ENCODE measurements at places on chromosomes 11 and 22.

DNA sequence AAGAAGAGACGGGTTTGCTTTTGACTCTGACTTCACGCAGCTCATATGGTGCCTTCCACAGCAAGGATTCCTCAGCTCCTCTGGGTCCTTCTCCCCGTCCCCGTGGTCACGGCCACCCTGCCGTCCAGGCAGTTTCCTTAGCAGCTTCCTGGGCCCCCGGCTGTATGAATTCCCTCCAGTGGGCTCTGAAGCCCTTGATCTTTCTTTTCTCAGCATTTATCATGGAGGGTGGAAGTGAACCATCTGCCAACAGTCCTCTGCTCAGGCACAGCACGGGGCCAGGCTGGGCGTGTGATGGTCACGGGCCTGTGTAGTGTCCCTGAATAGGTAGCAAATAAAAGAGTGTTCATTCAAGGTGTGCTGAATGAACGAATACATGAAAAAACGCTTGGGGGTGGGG, 782.4 kb downstream of the BRD1 start:
- DNase-seq = no peak

- DNase-seq = no peak
Measured at GRCh38 chr22:44365191-44365590, 52.4 kb upstream of the SHISAL1 start.

- no peak for DNase-seq
Measured at GRCh38 chr11:62430425-62430824, 11.6 kb downstream of the SCGB1A1 start.

DNA sequence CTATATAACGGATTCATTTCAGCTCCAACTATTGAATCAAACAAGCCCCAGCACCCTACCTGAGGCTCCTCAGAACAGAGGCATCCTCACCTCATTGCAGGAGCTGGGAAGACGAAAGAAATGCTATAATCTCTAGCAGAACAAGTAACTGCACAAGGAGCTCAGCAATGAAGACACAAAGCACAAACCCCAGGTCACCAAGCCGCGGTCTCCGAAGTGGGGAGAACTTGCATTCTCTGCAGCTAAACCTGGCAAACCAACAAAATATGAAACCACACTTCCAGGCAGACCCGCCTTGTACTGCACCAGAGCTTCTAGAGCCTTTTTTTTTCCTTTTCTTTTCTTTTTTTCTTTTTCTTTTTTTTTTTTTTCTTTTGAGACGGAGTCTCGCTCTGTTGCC, 21.8 kb upstream of the CD5 start:
- no peak for DNase-seq

DNA sequence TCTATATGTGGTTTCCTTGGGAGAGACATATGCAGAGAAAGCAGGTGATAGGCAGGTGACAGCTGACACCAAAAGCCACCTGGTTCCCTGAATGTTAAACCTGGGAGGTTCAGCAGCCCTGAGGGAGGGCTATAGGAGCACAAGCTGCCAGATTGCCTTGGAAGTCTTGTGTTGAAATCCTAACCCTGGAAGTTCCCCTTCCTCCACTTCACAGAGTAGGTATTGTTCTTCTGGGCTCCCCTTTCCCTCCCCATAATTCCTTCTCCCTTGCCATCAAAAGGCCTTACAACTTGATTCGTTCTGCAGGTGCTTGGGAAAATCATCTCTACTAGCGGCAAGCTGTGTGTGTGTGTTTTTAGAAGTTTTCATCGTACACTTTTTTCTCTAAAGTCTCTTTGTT, 5.4 kb downstream of the LDLRAD3 start:
- DNase-seq = no peak

DNA sequence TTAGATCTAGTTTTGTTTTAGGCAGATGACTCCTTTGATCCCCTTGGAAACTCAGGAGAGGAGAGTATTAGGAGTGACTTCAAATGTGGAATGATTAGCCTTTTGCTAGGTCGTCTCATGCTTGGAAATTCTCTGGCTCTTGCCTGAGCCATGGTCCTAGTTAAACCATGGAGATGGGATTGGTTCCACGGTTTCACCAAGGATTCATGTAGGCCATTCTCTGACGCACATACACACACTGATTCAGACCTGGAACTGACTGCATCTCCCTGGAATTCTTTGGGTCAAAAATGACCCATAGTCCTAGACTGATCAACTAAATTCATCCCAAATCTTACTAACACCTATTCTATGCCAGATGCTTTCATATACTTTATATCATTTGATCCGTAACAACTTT, 56.5 kb downstream of the POLD3 start:
- no peak for DNase-seq

DNA sequence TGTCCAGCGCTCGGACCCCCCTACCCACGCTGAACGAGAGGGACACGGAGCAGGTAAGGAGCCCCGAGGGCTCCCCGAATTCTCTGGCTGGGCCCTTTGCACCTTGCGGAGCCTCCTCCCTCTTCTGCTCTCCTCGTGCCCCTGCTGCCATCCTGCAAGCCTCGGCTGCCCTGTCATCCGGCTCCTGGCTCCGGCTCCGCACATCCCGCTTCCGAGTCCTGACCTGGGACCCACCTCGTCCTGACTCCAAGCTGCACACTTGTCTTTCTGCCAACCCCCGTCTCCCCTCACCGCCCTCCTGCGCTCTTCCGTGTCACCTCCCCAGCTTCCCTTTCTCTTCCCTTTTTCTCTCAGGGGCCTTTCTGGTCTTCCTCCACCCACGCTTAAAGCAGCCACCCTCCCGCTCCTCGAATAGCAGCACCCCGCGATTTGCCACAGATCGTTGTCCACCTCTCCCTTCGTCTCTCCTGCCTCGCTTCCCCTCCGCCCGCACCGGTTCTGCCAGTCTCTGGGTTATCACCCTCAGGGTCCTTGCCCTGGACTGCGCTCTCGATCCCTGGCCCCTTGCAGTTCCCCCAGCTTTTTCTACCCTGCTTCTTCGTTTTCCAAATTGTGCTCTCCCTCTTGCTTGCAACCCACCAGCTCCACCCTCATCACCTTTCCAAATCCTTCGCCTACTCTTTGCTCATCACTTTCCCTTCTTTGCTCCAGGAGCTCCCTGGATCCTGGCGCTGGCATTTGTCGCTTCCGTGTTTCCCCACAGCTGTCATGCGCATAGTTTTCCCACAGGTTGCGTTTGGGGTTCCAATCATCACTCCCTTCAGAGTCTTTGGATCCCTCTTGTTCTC, 822 bp downstream of the MARK2 start:
- peak; percentile 42 for DNase-seq

- no peak for DNase-seq
Measured at GRCh38 chr22:35033635-35034296, 32.2 kb upstream of the ISX start.

GRCh38 chr11:74450318-74450717, 17.0 kb downstream of the KCNE3 start:
- no peak for DNase-seq

- no peak for DNase-seq
Measured at GRCh38 chr11:74345420-74345819, 34.0 kb upstream of the P4HA3 start.

- DNase-seq = no peak
Measured at GRCh38 chr11:22713336-22713735, 46.9 kb downstream of the GAS2 start.

DNA sequence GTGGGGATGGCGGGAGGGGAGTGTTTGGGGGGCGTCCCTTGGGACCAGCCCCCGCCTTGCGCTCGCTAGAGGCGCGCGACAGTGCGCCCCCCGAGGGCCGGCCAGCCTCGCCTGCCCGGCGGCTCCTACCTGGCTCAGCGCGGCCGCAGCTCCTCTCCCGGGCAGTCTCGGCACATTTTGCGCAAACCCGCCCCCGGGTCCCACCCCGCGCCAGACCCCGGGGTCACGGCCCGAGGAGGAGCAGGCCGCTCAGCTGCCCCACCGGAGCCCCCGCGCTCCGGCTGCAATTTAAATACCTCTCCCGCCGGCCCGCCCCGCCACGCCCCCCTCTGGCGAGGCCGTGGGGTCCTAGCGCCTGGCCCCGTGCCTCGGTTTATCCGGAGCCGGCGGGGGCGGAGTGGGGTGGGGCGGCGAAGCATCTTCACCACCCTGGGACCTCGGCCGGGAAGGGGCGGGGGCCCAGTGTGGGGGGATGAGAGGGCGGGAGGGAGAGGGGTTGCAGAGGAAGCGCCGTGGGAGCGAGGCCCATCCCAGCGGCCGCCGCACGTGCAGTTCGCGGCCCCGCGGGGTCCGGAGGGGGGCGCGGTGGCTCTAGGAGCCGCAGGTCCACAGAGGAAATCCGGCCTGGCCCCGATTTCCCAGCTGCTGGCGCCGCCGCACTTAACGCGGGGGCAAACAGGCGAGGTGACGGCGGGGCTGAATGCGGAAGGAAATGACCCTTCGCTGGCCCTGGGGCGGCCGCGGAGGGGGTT, at the start of gene LRRC32:
Gene LRRC32 (minus strand): TSS at position 263 of the 752 bp plus-strand sequence. CDS start 4,793 bp downstream, outside the sequence.
- DNase-seq = peak; percentile 62

DNA sequence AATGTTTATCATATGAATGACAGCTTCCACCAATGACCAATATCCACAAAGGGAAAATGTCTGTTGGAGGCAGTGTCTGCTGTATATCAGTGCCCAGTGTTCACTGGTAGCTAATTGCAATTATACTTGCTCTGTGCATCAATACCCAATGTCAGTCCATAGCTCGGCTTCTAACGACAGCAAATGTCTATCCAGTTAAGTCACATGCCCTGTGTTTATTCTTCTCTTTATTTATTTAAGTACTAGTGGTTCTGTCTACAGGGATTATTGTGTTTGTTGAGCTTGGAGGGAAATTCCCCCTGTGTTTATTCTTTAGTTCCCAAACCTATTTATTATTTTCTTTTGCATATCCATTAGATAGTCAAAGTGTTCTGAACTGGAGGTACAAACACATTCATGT, 18.6 kb downstream of the TSKU start:
- DNase-seq = no peak

DNA sequence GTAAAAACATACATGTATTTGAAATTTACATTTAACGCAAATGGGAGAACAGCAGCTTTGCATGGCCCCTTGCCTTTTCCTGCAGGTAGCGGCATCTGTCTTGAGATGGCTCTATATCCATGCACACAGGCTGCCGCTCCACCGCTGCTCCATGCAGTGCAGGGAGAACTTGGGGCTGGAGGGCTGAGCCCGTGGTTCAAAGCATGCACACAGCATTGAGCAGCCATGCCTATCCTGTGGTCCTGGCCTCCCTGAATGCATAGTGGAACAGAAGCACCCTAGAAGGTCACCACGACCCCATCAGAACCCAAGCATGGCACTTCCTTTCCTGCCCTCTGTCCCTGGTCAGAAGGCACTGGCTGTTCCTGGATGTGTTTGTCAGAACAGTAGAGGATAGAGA, 35.0 kb upstream of the TP53I11 start:
- no peak for DNase-seq

- no peak for DNase-seq
Measured at GRCh38 chr22:17779286-17780115, 5.2 kb upstream of the BID start.

- DNase-seq = no peak
Measured at GRCh38 chr11:91608677-91609076, 615.9 kb upstream of the FAT3 start.

DNA sequence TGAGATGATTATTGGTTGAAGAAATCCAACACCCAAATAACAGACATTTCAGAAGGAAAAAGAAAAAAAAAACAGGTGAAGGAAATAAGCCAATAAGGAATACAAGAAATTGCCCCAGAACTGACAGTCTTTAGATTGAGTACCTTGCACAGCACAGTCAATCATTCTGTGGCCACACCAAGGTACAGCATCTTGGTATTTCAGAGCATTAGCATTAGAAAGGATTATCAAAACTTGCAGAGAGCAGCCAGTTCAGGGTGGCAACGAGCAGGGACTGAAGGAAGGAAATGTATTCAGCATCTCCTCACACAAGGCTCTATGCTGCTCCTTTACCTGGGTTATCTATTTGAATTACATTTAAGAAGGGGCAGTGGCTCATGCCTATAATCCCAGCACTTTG, 2.1 kb downstream of the ADA2 start:
- no peak for DNase-seq

- no peak for DNase-seq
Measured at GRCh38 chr22:40890881-40891280, 29.0 kb upstream of the DNAJB7 start.

- peak; percentile 3 for DNase-seq
Measured at GRCh38 chr22:49203859-49204598, 623.6 kb downstream of the BRD1 start.

- no peak for DNase-seq
Measured at GRCh38 chr22:27798511-27799014, 3.0 kb downstream of the MN1 start.

DNA sequence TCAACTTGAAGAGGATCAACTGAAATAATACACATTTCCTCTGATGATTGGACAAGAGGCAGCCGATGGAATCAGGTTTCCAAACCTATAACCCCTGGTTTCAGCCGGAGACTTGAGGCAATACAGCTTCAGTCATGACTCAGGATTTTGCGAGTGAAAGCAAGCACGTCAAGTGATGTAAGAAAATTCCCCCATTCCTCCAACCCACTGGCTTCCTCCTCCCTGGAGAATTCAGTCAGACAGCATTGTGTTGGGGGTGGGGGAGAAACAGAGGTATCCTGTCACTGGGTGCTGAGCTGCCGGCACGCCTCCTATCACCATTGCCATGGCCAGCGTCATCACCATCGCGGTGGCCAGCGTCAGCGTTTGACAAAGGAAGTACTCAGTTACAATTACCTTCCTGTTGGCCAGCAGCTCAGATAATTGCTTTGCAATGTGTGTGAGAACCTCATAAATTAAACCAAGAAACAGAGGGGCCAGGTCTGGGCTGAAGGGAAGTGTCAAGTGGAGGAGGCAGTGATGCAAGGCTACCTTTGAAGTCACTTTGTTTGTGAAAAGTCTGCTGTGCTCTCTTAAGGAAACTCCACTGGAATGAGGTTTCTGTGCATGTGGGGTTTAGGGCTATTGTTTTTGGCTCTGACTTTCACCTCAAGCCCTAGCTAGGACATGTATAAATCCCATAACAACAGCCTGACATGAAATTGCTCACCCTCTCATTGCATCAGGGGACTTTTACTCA, 50.2 kb downstream of the LIF start:
- DNase-seq = peak; percentile 83

DNA sequence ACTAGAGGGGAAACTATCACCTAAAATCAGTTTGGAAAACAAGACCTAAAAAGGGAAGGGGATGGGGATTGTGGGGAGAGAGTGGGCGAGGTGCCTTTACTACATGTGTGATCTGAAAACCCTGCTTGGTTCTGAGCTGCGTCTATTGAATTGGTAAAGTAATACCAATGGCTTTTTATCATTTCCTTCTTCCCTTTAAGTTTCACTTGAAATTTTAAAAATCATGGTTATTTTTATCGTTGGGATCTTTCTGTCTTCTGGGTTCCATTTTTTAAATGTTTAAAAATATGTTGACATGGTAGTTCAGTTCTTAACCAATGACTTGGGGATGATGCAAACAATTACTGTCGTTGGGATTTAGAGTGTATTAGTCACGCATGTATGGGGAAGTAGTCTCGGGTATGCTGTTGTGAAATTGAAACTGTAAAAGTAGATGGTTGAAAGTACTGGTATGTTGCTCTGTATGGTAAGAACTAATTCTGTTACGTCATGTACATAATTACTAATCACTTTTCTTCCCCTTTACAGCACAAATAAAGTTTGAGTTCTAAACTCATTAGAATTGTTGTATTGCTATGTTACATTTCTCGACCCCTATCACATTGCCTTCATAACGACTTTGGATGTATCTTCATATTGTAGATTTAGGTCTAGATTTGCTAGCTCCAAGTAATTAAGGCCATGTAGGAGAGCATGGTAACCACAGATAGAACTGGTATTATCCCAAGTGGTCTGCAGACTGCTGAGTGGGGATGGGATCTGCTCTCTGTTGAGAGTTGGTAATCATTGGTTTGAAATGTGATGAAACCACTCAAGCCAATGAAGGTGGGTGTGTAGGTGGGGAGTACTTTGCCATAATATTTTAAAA, 3.6 kb downstream of the NEAT1 start:
- peak; percentile 17 for DNase-seq

- no peak for DNase-seq
Measured at GRCh38 chr22:40218152-40218551, 40.4 kb downstream of the TNRC6B start.

Measured in uterus (tissue), 4 donors.